ENCODE measurements at places on chromosomes 7 and 10.

DNA sequence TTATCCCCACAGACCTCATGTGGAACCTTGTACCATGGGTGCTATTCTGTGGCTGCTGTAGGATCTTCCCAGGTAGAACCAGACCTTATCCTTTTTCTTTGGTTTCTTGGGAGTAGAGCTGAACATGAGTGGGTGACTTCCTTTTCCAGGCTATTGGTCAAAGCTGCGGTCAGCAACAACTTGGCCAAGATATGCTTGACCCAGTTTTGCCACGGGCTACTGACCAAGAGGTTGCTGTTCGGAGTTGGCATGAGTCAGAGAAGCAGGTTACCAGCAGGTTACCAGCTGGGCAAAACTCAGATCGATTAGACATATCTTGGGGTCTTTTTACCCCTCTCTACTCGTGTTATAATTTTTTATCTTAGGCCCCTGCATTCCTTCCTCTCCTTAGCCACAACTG lies 36.7 kb upstream of the HDAC9 start:
- DNase-seq, result no peak

GRCh38 chr10:100662067-100662466 lies 83.3 kb upstream of the PAX2 start:
- DNase-seq, result no peak

GRCh38 chr10:77946084-77946483 lies 19.5 kb upstream of the DLG5 start:
- DNase-seq, result no peak

- no peak for DNase-seq
These were observed 106.9 kb downstream of the FAM107B start for GRCh38 chr10:14667781-14668180.

GRCh38 chr7:8536431-8536830 lies 103.0 kb downstream of the NXPH1 start:
- no peak for DNase-seq
